ENCODE measurements at places on chromosomes 7 and 10.

- DNase-seq = no peak
Measured at GRCh38 chr10:97372233-97372875, 28.8 kb downstream of the RRP12 start.

- no peak for DNase-seq
Measured at GRCh38 chr7:3371601-3372000, 70.5 kb downstream of the SDK1 start.

DNA sequence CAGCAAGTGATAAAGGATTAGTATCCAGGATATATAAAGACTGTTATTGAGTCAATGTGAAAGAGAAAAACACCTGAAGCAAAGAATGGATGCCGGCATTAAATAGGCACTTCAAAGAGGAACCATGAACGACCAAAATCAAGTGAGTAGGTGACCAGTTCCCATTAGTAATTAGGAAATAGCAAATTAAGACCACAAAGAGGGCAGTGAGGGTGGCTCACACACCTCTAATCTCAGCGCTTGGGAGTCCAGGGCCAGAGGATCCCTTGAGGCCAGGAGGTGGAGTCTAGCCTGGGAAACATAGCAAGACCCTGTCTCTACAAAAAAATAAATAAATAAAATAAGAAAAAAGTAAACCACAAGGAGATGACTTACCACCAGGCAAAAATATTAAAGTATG, 1.5 kb upstream of the ANTXRL start:
- no peak for DNase-seq

DNA sequence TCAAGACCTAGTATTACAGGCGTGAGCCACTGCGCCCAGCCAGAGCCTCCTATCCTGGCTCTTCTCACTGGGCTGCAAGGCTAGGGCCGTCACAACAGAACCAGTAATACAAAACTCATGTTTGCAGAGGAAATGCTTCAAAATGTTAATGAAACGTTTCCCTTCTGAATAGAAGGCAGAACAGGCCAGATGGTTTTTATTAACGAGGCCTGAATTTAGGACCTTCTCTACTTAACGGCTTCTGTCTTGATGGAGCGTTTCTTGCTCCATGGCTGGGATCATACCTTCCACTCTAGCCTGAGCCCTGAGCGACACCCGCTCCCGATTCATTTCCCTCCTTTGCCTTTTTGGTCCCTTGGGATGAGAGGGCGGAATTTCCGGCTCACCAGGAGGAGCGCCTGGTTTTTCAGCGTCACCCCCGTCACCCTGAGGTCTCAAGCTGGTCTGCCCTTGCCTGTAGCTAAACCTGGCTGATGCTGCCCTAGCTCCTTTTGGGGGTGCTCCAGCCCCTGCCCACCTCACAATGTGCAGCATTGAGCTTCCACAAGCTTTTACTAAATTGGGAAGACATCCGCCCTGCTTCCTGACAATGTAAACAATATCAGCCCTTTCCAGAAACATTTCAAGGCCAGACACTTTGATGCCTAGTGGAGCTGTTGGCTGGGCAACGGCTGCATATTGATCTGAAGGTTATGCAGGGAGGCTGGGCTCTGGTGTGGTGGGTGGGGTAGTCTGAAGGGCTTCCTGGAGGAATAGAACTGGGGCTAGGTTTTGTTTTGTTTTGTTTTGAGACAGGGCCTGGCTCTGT, 5.2 kb downstream of the CLIP2 start:
- DNase-seq = no peak

GRCh38 chr7:75772081-75773077, at the start of gene CCL26:
TSS of gene CCL26 (minus strand) at chr7:75772211. CDS start at chr7:75772176, 35 bp downstream.
- no peak for DNase-seq

GRCh38 chr10:35637462-35637861, 4.6 kb downstream of the FZD8 start:
- DNase-seq = no peak

DNA sequence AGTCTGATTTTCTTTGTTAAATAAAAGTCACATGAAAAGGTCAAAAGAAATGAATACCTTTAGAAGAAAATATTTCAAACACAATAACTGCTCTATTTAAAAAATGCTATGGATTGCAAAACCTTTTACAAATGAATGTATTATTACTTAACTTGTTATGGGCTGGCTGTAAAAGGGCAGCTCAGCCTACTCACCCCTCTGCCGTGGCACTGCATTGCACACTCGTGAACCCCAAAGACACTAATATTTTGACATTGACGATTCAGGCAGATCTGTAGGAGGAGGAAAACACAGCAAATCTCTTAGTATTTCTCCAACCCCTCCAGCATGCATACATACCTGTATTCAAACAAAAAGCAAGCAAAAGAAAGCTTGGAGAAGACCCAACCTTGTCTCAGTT, 149.5 kb downstream of the FANK1 start:
- DNase-seq = no peak

GRCh38 chr7:84136809-84137208, 57.8 kb downstream of the SEMA3A start:
- DNase-seq = no peak

DNA sequence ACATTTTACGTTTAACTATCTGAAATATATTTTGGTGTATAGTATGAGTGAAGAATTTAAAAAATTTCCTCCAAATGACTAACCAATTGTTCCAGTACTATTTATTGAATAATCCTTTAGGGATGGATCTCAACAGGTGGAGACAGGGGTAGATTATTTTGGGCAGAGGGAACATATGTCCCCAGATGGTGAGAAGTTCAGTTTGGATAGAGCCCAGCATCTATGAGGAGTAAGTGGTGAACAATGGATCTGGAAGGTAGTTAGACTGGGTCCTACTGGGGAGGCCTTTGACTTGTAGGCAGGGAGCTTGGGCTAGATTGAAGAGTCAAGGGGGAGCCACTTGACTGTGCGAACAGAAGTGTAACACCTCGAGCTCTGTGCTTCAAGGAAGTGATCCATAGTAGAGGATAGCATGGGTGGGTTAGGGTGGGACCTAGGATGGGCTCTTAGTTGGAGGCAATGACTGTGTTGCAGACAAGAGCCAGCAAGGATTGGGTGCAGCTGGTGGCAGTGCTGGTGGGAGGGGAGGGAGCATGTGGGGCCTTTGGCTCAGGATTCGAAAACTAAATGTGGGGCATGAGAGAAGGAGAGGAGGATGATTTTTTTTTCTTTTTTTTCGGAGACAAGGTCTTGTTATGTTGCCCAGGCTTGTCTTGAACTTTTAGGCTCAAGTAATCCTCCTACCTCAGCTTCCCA, 3.9 kb upstream of the PURB start:
- DNase-seq = no peak

- no peak for DNase-seq
Measured at GRCh38 chr7:98418636-98419315, 17.9 kb upstream of the BAIAP2L1 start.

DNA sequence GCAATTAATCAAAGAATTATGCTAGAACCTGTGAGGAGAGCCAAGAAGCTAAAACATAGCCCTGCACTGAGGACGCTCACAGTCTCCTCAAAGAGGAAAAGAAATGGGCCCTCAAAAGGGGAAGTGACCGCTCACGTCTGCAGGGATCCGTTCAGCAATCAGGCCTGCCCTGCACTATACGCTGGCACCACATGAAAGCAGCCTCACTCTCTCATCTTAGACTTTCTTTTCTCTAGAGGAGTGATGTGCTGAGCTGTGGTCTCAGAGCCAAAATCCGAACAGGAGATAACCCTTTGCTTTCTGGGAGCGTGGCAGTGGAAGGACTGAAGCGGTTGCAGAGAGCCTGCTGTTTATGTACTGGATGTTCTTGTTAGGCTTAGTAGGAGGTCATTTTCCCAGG, 6.3 kb upstream of the IL2RA start:
- no peak for DNase-seq

- DNase-seq = no peak
Measured at GRCh38 chr7:130732980-130733930, 752 bp downstream of the KLF14 start.

- no peak for DNase-seq
Measured at GRCh38 chr7:47573758-47574481, 8.0 kb downstream of the TNS3 start.

DNA sequence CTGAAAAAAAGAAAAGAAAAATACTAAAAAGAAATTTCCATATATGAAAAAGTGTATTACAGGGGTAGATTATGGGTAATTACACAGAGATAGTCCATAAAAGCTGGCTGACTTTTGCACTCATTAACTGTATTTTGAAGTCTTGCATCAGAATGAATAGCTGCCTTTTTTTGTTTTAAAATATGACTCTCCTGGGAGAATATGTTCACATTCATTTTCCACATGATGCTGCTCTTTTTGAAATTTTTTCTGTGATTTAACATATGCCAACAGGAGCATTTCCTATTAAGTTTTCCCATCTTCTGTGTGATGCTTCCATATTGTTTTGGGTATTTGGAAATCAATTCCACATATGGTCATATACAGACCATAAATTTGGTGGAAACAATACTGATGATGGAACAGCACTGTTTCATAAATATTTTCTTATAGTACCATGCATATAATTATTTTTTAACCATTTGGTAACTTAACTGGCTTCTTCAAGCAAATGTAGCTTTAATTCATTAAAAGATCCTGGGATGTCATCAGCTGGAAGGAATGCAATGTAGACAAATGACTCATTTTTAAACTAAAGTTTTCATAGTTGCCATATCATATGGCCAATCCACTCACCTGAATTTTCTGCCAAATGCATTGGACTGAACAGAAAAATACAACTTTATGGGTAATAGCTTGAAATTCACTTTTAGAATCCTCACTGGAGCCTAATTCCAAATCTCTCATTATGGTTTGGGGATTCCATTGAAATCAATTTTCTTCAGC, 313.9 kb upstream of the GLI3 start:
- DNase-seq = no peak

DNA sequence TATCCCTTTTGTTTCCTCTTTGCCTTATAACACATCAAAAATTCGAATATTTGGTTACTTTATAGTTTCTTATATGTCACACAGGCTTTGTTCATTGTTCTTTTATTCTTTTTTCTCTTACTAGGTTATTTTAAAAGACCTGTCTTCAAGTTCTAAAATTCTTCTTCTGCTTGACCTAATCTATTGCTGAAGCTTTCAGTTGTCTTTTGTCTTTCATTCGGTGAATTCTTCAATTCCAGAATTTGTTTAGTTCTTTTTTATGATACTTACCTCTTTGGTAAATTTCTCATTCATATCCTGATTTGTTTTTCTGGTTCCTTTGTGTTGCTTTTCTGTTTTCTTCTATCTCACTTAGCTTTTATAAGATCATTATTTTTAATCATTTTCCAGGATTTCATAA, 188.4 kb downstream of the ZEB1 start:
- no peak for DNase-seq

- DNase-seq = no peak
Measured at GRCh38 chr10:89625041-89625765, 19.8 kb downstream of the PANK1 start.

DNA sequence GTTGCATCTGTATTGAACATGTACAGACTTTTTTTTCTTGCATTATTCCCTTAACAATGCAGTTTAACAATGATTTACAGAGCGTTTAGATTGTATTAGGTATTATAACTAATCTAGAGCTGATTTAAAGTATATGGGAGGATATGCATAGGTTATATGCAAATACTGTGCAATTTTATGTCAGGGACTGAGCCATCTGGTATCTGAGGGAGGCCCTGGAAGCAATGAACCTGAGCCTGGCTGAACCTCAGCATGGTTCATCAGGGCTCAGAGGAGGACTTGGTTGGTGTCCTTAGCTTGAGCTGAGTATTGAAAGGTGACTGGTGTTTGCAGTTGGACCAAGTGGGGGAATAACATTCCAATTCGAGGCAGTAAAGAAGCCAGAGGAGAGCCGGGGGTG, 4.8 kb downstream of the ADCK2 start:
- DNase-seq = no peak

DNA sequence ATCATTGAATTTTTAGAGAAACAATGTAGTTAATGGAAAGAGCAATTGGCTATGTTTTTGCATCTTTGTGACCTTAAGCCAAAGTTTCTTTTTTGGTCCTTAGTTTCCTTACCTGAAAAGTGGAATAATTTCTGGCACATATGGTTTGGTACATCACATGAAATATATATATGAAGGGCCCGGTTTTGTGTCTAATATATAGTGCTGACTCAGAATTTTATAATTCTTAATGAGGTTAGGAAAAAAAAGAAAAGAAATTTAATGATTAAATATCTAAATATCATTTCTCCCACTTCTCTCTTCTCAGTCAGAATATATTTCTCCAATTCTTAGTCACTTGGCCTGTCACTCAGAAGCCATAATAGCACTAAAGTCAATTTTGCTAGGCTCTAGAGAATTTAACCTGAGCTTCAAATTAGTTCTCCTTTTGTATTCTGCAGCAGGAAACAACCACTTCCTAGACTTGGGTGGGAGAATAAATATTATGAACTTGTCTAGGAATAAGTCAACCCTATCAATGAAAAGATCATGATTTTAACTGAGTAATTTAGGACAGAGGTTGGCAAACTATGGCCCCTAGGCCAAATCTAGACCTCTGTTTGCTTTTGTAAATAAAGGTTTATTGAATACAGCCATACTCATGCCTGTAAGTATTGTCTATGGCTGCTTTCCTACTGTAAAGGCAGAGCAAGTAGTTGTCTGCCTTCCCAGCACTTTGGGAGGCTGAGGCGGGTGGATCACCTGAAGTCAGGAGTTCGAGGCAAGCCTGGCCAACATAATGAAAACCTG, 34.6 kb downstream of the PPP1R9A start:
- DNase-seq = no peak

- no peak for DNase-seq
Measured at GRCh38 chr7:35556515-35557471, 138.1 kb downstream of the HERPUD2 start.

GRCh38 chr10:77571490-77571889, 66.1 kb downstream of the KCNMA1 start:
- no peak for DNase-seq

GRCh38 chr7:98557538-98558031, 59.5 kb upstream of the NPTX2 start:
- no peak for DNase-seq

- DNase-seq = no peak
Measured at GRCh38 chr10:128570319-128570995, 444.2 kb upstream of the MKI67 start.

DNA sequence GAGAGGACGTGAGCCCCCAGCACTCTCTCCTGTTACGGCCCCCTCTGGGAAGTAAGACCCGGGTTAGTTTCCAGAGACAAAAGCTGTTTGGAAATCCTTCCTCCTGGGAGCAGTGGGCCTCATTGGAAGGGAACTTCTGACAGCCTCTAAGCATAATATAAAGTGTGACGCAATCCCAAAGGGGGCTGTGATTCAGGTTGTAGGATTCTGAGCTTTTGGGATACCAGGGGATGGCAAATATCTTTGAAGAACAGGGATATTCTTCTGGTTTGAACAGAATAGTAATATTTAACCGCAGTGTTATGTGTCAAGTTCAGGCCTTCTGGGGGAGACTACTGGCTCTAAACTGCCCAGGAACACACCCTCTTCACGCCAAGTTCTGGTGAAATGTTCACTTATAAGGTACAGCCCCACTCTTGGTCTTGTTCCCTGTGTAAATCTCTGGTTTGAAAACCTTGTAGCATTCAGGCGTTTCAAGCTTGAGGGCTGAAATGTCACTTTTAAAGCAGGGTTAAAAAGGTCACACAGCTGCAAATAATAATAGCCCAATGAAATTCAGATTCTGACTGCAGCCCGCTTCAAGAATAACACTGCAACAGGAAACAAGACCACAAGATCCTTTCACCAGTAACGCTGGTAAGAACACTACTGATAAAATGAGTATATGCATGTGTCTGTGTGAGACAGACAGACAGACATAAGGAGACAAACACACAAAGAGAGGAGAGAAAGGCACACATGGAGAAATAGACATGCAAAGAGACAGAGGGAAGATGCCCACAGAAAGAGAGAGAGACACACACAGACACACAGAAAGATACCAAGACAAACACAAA, 69.0 kb downstream of the CREB5 start:
- DNase-seq = no peak

All from activated CD8-positive, alpha-beta memory T cell treated with anti-CD3 and anti-CD28 coated beads for 1 hour (primary cell).